Femur (tissue), 1 donor: ENCODE measurements at places on chromosomes 5 and 9.

DNA sequence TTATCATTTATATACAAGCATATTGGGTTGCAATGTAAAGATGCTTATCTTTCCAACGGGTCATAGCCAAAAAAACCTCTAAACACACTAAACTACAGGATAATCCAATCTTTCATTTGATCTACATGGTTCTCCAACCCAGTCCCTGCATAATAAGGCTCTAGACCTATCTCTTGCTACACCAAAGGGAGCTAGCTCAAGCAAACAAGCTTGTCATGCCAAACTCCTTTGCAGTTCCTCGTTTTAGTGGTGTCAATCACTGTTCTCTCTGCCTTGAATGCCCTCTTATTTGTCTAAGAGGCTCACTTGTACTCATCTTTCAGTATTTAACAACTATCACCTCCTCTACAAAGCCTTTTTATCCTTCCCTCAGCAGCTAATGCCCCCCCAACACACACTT lies 5.6 kb downstream of the HOMER1 start:
- DNase-seq: no peak

DNA sequence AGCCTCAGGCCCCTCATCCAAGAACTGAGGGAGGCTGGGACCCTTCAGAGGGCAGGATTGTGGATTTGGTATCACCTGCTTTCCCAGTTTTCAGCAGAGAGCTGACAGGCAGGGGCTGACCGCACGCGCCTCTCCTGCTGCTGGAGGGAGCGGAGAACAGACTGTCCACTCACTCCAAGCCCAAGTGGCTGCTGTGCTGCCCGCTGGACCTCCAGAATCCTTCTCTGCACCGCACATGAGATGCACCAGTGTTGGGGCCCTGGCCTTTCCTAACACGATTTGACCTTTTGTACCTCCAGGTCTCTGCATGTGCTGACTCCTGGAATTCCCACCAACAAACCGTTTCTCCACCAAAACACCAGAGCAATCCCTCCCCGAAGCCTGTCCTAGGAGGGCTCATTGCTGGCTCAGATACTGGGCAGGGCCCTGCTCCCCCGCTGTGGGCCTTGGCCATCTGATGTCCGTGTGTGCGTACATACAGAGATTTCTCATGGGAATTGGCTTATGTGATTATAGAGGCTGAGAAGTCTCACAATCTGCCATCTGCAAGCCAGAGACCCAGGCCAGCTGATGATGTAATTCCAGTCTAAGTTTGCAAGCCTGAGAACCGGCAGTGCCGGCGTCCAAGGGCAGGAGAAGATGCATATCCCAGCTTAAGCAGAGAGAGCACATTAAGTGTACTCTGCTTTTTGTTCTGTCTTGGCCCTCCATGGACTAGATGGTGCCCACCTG lies 141.7 kb downstream of the GADD45G start:
- DNase-seq: peak; percentile 83

DNA sequence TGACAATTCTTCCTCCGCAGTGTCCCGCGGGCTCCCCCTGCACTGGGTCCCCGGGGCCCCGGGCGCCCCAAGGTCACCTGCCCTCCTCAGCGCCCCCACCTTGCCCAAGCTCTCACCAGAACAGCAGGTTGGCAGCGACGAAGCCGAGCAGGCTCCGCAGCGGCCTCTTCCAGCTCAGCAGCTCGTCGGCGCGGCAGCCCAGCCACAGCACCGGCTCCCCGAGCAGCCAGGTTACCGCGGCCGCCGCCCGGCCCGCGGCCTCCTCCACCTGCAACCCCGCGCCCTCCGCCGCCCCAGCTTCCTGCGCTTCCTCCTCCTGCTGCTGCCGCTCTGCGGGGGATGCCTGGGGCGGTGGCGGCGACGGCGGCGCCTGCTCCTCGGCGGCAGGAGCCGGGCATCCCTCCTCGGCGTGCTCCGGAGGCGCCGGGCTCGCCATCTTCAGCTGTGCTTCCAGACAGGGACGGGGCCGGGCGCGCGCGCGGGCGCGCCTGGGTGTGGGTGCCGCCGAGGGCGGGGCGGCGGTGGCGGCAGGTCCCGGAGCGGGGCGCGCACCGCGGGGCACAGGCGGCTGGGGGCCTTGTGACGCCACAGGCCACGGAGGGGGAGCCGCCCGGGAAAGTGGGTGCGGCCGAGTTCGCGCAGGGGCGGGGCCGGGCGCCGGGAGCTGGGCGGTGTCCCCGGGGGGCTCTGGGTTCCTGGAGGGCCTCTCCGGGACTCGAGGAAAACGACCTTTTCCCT lies at the start of gene RETREG1:
Gene RETREG1, minus strand, starts transcription at position 462 of the 738 bp plus-strand sequence. Its CDS starts 26 bp downstream, at position 436.
- peak; percentile 71 for DNase-seq

GRCh38 chr5:106361905-106362304 lies 1308.8 kb downstream of the EFNA5 start:
- no peak for DNase-seq

- no peak for DNase-seq
Measured at GRCh38 chr9:135487281-135488012, 7.9 kb downstream of the PPP1R26 start.
